Smooth muscle cell of trachea (primary cell): ENCODE measurements at places on chromosomes 2 and 18. TPM values are rescaled to one million over a fixed set of nuclear protein-coding genes. Genes with fewer than 3 reads are reported as not detected.

Gene FHOD3
- 18.8 and 22.3 TPM in 2 replicates for total RNA-seq

Gene KLHL30
- 0.29 and 0.66 TPM in 2 replicates for total RNA-seq

Gene DYNC1I2
- 102 and 173 TPM in 2 replicates for total RNA-seq

Gene IL36G
- total RNA-seq = not detected in 2 replicates

Gene MAP3K19
- total RNA-seq = not detected in 2 replicates

Gene HTR2B
- total RNA-seq = 9.8 and 15.3 TPM in 2 replicates
